ENCODE measurements at places on chromosomes 12 and 14. TPM values are rescaled to one million over a fixed set of nuclear protein-coding genes. Genes with fewer than 3 reads are reported as not detected.

Gene DPF3
- total RNA-seq, result 5.4 TPM

Gene POU6F1
- 1.4 TPM for total RNA-seq

Gene TTC9
- 1.3 TPM for total RNA-seq

Gene PTPN21
- 3.7 TPM for total RNA-seq

Gene NTF3
- total RNA-seq, result 1.7 TPM

Gene KCNH3
- 0.05 TPM for total RNA-seq

Gene B3GNT4
- total RNA-seq, result 0.34 TPM

Gene CACNA2D4
- 0.91 TPM for total RNA-seq

Gene CDCA3
- 126 TPM for total RNA-seq

Gene WNT1
- not detected for total RNA-seq

- DNase-seq, result peak; percentile 8
Observed at GRCh38 chr14:94163796-94164195, 10.3 kb upstream of the PPP4R4 start.

GRCh38 chr14:65637780-65638179, 225.2 kb downstream of the FUT8 start:
- peak; percentile 64 for DNase-seq

DNA sequence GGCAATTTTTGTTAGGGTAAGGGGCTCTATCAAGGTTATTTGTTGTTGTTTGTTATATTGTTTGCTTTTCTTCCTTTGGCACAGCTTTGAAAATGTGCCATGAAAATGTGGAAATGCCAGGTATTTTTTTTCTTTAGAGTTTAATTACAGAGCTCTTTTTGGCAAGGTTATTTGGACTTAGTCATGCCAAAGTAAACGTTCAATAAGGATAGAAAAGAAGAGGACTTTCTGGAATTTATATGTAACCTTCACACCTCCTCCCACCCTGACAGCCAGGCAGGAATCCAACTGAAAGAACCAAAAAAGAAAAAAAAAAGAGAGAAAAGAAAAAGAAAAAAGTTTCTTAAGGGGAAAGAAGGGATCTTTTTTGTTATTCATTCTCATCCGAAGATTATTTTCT, 217.8 kb downstream of the KITLG start:
- peak; percentile 31 for DNase-seq

- DNase-seq, result no peak
Observed at GRCh38 chr14:61703342-61704129, 8.2 kb downstream of the HIF1A start.

DNA sequence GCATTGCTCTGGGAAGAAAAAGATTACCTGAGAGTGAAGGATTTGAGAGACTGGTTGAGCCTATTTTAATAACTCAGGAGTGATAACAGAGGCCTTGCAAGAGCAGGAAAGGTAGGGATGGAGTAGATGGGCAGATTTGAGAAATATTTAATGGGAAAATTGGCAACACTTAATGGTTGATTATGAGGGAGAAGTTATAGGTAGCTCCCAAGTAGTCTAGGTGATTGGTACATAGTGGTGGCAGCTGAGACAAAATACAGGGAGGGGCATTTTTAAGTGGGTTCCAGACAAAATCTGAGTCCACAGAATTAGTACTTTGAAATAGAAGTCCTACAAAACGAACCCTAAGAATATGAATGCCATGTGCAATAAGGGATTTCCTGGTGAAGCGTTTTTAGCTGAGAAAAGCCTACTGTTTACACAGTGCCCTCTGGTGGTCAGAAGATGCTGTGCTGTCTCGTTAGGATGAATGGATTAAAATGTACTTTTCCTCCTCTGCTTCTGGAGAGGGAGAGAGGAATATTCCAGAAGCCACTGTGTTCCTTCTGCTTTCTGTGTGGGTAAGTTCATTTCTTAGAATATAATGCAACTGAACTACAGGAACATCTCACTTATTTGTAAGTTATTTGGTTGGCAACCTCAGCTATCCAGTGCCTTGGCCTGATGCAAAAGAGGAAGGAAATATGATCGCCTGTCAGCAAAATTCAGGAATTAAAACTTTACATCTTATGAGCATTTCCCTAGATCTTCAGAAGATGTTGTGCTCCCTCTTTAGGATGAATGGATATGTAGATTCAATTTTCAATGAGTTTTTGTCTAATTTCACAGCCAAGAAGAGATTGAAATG, 6.5 kb downstream of the ZBTB1 start:
- DNase-seq, result peak; percentile 72

DNA sequence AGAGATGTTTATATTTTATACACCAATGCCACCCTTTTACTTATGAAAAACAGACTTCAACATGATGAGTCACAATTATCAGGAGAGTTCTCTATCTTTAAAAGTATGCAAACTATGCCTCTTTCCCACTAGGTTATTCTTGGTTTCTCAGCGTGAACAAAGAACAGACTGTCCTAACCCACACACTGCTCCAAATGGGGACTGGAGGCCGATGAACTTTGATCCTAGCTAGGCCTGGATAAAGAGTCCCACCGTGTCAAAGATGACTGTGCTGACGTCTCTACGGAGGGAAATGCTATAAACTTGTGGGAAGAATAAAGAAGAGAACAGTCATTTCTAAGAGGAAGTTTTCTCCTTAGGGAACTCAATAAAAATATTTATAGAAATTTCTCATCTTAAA, 160.1 kb downstream of the EPS8 start:
- DNase-seq, result peak; percentile 97
